ENCODE measurements at places on chromosomes 5 and 9. TPM values are rescaled to one million over a fixed set of nuclear protein-coding genes. Genes with fewer than 3 reads are reported as not detected.

Gene TXNDC8
- not detected for polyA plus RNA-seq

Gene FOXD4
- not detected for polyA plus RNA-seq

Gene NUDT2
- polyA plus RNA-seq = 32.1 TPM

Gene CCDC192
- 0.92 TPM for polyA plus RNA-seq

Gene GBGT1
- 2.8 TPM for polyA plus RNA-seq

Measured in cardiac muscle cell (in vitro differentiated cells and primary cell).